ENCODE measurements at places on chromosomes 16 and 17.

GRCh38 chr16:84085773-84086172, 31.0 kb downstream of the MBTPS1 start:
- no peak for DNase-seq

DNA sequence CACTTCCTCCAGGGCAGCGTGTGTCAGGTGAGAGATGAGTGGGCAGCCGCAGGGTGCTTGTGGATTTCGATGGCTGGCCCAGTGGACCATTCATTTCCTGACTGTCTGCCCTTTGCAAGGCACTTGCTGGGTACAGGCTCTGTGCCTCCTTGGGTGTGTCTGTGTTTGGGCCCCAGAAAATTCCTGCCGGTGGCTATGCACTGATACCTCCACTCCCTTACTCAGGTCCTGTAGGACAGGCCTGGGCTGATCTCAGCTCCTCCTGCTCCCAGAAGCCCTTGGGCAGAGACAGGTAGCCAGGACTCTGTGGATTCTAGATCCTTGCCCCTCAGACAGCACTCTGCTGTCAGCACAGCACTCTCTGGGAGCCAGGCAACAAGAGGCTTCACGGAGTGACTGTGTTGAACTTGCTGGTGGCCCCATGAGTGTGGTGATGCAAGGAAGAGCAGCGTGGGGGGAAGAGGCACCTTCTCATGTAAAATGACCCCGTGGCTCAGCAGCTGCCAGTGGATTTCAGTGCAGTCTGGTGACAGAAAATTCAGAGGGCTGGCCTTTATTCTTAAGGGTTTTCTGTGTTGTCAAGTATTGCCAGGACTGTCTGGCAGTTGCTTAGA, 29.0 kb downstream of the PGS1 start:
- DNase-seq, result no peak

DNA sequence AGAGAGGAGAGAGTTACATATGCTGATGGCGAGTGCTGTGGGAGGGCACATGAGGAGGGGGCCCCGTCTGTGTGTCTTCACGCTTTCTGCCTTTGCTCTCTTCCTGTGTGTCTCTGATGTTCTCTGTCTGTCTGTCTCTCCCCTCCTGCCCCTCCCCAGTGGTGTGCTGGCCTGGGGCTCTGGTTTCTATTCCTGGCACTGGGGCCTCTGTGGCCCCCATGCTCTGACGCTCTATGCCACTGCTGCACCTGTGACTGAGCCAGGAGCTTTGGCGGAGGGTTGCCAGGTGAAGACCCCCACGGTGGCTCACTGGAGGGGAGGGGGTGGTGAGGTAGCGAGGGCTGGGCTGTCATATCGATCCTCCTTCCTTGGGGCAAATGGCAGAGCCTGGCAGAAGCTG, 24.6 kb upstream of the BRD7 start:
- no peak for DNase-seq

- DNase-seq, result no peak
Observed at GRCh38 chr16:78770353-78771091, 671.1 kb downstream of the WWOX start.

GRCh38 chr16:13902677-13903076, 17.3 kb upstream of the ERCC4 start:
- DNase-seq, result peak; percentile 15

DNA sequence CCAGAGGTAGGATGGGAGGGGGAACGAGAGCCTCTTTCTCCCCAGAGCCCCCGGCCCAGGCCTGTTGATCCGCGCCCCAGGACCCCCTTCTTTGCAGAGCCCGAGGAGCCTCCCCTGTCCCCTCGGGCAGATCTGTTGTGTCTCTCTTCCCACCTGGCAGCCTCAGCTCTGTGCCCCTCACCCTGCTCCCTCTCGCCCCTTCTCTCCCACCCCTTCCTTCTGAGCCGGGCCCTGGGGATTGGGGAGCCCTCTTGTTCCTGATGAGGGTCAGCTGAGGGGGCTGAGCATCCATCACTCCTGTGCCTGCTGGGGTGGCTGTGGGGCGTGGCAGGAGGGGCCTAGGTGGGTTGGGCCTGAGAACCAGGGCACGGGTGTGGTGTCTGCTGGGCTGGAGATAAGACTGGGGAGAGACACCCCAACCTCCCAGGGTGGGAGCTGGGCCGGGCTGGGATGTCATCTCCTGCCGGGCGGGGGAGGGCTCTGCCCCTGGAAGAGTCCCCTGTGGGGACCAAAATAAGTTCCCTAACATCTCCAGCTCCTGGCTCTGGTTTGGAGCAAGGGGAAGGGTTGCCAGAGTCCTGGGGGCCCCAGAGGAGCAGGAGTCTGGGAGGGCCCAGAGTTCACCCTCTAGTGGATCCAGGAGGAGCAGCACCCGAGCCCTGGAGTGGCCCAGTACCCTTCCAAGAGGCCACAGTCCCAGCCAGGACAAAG, 65.4 kb downstream of the MRC2 start:
- peak; percentile 14 for DNase-seq

DNA sequence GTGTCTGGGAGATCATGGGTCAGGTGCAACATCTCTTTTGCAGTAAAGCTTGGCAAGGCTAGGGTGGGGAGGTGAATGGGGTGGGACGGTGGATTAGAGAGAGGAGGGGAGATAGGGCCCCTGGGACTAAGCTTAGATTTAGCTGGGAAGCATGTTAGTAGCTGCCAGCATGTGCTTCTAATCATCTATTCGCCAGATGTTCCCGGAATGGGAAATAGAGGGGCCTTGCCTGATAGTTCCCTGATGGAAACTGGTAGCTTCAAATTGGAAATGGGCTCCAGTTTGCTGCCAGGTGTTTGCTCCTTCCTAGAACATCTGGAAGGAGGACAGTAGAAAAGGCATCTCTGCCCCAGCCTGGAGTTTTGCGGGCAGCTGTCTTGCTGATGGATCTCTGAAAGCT, 176.1 kb downstream of the CCDC182 start:
- no peak for DNase-seq
